Stimulated activated CD8-positive, alpha-beta memory T cell treated with anti-CD3 and anti-CD28 coated beads, Interleukin-12 subunit alpha, Interleukin-12 subunit beta, amount 100 ng/mL, for 4 hours (primary cell): ENCODE measurements at places on chromosomes 5 and 9.

GRCh38 chr5:85533341-85534047, 1084.2 kb upstream of the COX7C start:
- DNase-seq, result no peak

GRCh38 chr5:137506296-137506695, 7.2 kb upstream of the SPOCK1 start:
- no peak for DNase-seq

DNA sequence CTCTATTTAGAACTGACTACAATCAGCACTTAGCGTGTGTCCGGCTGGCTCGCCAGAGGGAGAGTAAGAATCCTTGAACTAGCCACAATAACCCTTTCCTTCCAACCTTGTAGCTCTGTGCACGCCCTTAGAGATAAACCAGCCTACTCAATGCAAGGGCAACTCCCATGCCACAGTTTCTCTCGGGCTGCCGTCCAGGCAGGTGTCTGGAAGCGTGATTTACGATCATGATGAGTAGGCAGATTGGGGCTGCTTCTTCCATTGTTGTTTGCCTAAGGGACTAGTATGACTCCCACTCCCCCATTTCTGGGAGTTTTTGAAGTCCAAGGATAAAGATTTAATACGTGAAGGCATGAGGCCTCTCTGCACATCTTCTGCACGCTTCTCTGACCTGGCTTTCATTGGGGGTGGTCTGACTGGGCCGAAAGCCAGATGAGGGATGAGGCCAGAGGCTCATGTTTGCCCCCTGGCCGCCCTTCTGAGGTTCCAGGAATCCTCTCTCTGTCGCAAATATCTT, 134.0 kb upstream of the MYO10 start:
- no peak for DNase-seq

DNA sequence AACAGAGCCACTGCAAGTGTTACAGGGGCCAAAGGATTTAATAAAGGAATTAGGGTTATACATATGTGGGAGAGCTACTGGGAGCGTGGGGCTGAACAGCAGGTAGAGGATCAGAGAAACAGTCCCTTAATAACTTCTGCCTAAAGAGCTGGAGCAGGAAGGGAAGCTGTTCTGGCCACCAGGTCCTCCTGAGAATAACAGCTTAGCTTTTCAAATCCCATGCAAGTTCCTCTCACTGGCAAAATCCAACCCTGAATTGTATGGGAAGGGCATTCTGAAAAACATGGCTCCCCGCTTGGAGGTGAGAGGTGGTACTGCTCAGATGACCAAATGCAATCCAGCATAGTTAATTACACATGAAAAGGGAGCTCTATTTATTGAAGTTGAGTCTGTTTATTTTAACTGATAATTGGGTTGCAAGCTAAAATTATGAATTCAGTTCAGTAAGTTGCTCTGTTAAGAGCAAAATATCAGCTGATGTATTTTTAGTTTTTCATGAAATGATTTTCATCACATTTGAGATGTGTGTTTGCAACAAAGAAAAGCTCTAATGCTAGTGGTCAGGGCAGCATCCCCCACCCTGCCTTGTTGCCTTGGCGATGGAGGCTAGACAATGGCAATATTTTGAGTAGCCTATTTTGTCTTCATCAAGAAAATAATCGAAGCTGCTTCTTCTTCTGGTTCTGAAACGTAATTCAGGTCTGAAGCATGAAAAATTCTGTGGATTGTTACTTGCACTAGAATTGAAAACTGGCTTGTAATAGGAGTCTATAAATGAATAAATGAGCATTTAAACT, 58.4 kb upstream of the SH3GL2 start:
- no peak for DNase-seq

- no peak for DNase-seq
These were observed 867.2 kb downstream of the NR2F1-AS1 start for GRCh38 chr5:92713826-92714225.

DNA sequence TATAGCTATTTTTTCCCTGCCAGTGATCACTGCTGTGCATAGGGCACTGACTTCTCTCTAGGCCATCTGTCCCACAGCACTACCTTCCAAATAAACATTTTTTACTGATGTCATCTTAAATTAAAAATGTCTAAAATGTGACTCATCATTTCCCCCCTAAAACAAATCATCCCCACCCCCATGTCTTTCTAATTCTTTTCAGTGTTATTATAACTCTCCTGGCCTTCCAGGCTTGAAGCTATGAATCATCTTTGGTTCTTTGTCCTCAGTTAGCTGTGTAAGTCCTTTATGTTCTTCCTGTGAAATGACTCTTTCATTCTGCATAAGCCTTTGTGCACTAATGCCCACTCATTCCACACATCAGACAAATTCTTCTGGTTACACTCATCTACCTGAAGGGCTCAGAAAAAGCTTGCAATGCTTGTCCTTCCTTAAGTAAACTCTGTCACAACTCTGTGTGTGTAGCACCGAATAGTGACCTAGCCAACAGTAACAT, 78.1 kb downstream of the CFAP95 start:
- DNase-seq, result no peak

DNA sequence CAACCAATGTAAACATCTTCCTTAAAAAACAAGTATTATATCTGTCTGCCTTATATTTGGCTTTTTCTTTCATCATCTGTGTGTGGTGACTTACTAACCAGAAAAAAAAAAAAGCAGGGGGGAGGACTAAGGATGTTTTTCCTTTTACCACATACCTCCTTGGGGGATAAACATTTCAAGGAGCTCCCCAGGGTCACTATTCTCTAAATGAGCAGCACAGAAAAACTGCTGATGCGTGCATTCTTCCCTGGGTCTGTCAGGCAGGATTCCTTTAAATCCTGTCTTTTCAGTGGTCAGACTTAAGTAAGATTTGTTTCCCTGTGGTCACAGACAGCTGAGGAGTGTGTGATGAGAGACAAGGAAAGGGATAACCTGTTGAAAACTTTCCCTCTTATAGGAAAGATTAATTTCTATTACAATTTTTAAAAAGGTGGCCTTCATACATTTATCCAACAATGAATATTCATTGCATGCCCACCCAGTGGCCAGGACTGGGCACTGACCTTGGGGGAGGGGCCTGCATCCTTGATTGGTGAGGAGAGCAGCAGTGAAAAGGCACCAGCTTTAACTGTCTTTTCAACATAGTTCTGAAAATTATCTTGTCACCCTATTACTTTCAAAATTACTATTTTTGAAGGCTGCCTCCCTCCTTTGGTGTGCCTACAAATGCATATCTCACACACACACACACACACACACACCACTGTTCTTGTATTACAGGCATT, 123.1 kb downstream of the TLE4 start:
- DNase-seq, result no peak

DNA sequence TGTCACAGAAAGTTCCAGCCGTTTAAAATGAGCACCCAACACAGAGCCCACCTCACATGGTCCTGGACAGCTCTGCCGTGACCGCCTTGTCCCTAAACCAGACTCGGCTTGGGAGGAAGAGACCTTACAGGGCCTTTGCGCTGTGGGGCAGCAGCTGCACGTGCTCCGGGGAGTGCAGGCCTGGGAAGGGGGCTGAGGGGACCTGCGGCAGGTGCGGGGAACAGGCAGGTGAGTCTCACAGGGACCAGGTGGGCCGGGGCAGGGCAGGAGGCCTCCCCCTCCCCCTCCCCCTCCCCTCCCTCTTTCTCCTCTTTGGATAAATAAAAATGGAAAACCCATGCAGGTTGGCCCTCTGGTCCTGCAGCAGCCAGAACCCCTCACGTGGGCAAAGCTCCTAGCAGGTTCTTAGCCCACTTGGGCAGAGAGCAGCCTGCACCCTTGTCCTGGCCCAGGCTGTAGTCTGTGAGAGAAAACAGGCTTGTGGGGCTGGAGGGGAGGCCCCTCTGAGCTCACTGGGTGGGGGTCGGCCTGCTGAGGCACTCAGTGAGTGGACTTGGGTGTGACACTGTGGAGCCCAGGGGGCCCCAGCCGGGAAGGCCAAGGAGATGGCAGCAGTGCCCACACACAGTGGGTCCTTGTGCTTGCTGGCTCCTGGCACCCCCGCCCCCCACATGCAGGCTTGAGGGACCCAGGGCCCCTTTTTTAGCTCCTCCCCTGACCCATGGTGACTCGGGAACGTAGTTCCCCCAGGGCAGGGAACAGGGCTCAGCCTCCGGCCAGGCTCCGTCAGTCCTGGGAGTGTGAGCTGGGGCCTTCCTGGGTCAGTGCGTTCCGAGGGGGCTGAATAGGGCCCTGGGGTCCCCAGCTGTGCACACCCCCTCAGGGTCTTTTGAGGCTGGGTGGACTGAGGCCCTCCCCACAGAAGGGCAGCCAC, 40.0 kb upstream of the CACNA1B start:
- no peak for DNase-seq

DNA sequence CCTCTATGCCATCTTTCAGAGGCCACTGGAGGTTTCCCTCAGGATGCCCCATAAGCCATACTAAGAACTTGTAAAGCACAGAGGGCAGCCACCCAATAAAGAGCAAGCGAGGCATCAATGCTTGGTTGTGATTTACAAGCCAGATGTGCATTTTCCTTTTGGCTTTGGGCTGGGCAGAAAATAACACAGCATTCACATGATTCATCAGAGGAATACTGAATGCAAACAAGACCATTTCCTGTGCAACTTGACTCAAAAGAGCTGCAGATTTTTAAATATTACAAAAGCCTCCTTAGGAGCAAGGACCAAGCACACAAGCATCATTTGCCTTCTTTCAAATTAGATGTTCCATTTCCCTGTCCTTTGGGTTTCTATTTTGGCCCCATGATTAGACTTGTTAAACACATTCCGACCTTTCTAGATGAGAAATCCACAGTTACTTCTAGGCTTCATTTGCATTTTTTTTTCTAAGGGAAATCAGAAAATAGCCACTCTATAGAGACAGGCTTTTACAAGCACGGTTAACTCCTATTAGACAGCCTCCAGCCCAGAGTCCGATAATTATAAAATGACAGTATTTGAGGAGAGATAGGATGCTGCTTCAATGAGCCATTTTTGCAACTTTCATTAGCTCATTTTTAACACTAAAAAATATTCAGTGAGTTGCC, 207.8 kb downstream of the SEMA5A start:
- DNase-seq, result no peak

DNA sequence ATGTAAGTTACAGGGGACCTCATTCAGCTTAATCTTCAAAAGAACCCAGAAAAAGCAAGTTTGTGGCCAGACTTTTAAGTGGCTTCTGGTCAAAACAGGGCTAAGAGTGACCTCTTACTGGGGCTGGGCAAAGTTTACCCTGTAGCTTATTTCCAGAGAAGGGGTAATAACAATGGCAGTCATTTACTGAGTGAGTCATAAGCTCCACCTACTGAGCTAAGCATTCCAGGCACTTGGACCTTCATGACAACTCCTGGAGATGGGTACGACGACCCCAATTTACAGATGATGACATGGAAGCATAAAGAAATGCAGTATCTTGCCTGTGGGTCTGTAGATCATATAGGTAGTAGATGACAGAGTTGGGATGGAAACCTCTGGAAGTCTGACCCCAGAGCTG, 4.7 kb upstream of the GPR151 start:
- DNase-seq, result no peak

DNA sequence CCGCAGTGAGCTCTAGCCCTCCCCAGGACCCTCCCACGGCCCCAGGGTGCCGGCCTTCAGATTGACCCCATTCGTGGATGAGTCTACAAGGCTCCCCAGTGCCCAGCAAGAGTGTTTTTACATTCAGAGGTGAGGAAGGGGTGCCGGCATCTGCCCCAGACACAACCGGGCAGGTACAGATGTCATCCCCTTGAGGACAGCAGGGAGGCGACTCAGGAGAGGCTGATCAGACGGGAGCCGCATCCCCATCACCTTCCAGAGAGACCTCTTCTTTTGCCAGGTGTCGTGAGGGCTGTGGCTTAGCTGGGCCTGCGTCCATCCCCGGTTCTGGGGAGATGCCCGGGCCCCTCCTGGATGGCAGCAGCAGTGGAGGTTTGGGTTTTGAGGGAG, 4.3 kb upstream of the LRRC14B start:
- no peak for DNase-seq

GRCh38 chr9:71854811-71855210, 56.2 kb downstream of the ABHD17B start:
- no peak for DNase-seq

DNA sequence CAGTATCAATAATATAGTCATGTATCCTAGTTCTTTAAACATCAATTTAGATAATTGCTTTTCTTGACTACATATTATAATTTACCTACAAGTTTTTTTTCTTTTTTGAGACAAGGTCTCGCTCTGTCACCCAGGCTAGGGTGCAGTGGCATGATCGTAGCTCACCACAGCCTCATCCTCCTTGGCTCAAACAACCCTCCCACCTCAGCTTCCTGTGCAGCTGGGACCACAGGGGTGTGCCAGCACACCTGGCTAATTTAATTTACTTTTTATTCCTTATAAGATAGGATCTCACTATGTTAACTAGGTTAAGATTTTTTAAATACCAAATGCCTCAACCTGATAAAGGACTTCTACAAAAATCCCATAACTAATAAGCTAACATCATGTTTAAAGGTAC, 21.1 kb downstream of the UIMC1 start:
- DNase-seq, result no peak

DNA sequence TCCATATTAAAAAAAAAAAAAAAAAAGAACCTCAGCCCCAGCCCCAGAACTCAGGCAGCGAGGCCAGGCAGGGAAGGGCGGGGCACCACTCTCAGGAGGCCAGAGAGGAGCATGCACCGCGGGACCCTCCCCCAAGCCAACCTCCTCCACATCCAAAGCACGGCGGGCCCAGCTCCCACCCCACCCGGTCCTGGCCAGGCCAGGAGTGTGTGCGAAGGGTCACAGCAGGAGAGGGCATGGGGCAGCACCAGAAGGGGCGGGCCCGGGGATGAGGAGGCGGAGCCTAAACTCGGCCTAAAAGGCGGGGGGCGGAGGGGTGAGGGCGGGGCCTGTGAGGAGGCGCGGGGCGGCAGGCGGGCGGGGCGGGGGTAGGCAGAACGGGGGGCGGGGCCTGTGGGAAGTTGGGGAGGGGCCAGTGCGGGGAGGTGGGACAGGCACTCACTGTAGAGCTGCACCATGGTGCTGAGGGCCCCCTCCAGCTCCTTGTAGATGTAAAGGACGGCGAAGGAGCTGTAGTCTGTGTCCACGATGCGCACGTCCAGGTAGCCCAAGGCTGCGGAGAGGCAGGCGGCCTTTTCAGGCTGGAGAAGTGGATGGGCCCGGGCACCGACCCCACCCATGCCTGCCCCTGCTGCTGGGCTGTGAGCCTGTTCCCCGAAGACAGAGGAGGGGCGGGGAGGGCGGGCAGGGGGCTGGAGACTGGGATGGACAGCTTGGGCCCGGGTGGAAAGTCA, 1.2 kb downstream of the LCN15 start:
- no peak for DNase-seq

GRCh38 chr9:91972711-91973110, 22.7 kb upstream of the ROR2 start:
- DNase-seq, result no peak

DNA sequence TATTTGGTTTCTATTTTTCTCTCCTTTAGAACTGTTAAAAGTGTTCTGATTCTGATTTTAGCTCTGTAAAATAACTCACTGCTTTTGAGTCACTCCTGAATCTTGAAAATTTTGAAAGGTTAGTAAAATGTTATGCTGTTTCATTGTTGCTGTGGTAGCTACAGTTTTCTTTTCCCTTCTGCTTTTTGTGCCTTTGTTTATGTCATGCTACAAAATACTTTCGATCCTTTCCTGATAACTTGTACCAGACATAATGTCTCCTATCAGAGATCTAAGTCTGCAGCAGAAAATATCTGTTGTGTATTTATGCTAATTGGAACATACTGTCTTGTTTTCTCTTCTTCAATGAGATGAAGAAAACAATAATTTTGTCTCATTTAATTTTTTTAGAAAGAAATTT, 26.9 kb upstream of the CEP120 start:
- DNase-seq, result no peak
